ENCODE measurements at places on chromosomes 6 and 20. TPM values are rescaled to one million over a fixed set of nuclear protein-coding genes. Genes with fewer than 3 reads are reported as not detected.

GRCh38 chr20:58583586-58583985 is 67.5 kb upstream of the STX16 start:
- DNase-seq: no peak

Gene BFSP1
- 0.40 TPM for total RNA-seq

GRCh38 chr6:54481091-54481490 is 172.8 kb downstream of the TINAG start:
- DNase-seq: no peak

- DNase-seq: no peak
Measured at GRCh38 chr20:11426948-11427347, 490.7 kb upstream of the BTBD3 start.

DNA sequence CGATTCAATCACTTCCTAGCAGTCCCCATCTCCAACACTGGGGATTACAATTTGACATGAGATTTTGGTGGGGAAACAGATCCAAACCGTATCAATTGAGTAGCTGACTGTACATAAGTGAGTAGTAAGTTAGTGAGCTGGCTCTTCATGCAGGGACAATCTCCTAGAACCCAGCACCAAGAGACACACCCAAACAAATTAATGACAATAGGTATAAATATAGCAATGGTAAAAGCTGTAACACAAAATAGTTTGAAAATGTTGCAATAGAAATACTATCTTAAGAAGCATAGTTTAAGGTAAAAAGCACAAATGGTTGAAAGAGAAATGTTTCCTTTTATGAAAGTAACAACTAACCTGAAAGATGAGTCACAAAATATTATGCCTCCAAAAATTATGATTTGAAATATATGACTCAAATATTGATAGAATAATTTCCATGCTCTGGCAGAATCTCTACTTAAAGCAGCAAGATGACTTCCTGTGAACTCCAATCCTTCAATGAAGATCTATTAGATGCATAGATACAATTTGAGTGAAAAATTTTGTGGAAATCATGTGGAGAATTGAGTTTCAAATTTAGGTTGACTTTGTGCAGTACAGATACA is 5.4 kb upstream of the SIRPB1 start:
- no peak for DNase-seq

DNA sequence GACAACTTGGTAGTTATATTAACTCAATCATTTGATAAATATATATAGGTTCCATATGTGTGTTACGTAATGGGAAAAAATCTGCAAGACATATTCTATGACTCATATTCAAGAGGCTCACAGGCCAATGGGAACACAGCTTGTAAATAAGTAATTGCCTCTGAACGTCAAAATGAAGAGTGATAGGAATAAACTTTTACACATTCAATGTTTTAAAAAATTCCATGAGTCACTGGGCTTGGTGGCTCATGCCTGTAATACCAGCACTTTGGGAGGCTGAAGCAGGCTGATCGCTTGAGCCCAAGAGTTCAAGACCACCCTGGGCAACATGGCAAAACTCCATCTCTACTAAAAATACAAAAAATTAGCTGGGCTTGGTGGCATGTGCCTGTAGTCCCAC is 209.4 kb upstream of the MCHR2 start:
- DNase-seq: no peak

GRCh38 chr6:36973647-36974046 is 12.3 kb downstream of the MTCH1 start:
- no peak for DNase-seq

DNA sequence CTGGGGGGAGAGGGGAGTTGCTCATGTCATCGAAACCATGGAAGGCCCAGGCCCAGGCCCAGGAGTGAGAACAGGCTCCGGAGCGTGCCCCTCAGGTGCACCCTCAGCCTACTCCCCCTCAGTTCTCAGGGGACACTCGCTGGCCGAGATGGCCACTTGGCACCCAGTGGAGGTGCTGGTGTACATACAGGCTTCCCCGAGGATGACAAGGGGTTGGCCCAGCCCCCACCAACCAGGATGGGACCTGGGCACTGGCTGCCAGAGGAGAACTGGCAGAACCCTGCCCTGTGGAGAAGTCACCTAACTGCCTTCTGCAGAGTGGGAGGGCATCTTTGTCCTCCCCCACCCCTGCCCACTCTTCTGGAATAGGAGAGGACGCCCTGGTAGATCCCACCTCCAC is 9.5 kb downstream of the NKX2-2 start:
- DNase-seq: no peak

- DNase-seq: no peak
Measured at GRCh38 chr6:22421198-22421597, 124.4 kb upstream of the PRL start.

Gene WFDC5
- not detected for total RNA-seq

DNA sequence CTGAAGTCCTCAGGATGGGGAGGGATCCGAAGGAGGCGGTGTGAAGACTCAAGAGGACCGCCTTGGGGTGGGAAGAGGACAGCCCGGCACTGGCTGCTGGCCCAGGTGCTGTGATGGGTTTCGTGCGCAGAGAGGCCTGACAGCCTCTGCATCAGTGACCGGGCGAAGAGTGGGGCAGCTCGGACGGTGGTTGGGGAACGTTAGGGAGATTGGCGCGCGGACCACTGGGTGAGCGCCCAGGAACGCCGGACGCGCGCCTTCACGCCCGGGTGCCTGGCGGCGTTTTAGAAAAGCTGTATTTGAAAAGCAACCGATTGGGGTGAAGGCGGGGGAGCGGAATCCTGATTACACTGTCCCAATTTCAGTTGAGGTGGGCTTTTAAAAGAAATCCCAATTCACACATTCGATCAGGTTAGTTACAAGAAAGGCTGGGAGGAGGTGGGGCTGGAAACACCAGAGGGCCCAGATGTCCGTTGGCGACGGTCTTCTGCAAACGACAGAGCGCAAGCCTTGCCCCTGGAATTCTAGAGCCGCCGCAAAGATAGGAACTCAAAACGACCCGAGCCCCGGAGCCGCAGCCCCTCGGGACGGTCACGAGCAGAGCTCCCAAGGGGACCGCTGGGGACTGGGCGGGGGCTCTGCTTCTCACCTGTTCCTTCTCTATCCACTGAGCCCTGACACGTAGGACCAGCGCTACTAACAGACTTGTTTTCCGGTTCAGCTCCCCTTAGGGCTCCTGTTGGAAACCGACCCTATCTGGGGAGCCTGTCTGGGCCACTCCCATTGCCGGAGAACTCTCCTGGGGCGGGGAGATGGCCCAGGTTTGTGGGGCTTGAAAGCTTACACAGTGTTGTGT is 8.5 kb upstream of the TRIM40 start:
- no peak for DNase-seq

DNA sequence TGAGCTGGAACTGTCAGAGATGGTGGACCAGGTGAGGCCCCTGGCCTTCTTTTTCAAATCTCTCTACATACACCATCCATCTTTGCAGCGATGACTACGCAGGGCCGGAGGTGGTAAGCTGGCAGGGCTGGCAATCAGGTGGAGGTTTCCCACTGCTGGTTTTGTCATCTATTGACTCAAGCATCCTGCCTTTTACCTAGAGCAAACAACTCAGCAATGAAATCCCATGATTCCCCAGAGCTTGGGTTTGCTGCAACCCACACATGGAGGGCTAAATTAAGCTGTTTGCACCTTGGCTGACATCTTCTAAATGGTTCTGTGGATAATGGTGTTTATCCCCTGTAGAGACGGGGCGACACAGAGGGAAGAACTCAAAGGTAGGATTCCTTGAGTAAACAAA is 170.2 kb downstream of the SCP2D1 start:
- no peak for DNase-seq

Gene TPMT
- total RNA-seq: 24.2 TPM

GRCh38 chr6:146014233-146014632 is 14.6 kb upstream of the GRM1 start:
- no peak for DNase-seq

- no peak for DNase-seq
Measured at GRCh38 chr20:57308451-57309271, 20.9 kb upstream of the SPO11 start.

- no peak for DNase-seq
Measured at GRCh38 chr6:25166955-25167748, 112.0 kb upstream of the CARMIL1 start.

DNA sequence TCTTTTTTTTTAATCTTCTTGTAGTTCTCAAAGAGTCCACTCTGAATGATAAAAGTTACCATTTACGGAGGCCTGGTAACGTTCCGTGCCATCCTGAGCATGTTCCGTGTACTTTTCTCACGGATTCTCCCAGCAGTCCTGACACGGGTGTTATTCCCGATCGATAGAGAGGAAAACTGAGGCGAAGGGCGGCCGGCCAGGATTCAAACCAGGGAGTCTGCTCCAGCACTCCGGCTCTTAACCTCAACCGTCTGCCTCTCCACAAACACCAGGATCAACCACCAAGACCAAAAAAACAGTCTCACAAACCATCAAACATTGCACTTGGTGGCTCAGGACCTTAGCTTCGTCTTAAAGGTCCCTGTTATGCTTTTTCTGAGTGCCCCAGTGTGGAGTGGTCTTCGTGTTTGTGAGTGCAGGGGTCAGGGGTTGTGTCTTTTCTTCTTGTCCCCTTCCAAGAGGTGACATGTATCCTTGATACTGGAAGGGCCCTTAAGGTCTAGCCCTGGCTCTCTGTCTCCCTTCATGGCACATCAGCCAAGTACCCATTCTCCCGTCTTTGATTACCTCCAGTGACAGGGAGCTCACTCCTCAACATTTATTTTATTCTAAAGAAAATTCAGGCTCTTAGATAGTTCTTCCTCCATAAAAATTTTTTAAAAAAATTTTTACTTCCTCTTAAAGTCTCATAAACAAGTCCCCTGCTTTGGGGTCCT is 35.1 kb downstream of the SRC start:
- no peak for DNase-seq

DNA sequence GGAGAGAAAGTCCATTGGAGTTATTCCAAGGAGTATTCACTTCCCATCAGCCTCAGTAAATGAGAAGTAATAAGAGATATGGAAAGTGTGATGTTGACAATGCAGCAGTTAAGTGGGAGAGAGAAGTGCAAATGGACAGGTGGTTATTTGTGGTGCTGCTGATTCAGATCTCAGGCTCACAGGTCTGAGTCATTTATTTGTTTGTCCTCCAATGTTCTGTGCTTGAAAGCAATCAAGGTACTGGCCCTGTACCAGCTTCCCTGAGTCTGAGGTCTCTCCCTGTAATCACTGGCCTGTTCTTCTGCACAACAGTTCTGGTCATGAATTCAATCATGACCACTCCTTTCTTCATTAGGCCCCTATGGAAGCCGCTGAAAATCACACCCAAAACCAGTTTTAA is 827.7 kb downstream of the MAFB start:
- no peak for DNase-seq

Gene KCNK15
- 0.38 TPM for total RNA-seq

DNA sequence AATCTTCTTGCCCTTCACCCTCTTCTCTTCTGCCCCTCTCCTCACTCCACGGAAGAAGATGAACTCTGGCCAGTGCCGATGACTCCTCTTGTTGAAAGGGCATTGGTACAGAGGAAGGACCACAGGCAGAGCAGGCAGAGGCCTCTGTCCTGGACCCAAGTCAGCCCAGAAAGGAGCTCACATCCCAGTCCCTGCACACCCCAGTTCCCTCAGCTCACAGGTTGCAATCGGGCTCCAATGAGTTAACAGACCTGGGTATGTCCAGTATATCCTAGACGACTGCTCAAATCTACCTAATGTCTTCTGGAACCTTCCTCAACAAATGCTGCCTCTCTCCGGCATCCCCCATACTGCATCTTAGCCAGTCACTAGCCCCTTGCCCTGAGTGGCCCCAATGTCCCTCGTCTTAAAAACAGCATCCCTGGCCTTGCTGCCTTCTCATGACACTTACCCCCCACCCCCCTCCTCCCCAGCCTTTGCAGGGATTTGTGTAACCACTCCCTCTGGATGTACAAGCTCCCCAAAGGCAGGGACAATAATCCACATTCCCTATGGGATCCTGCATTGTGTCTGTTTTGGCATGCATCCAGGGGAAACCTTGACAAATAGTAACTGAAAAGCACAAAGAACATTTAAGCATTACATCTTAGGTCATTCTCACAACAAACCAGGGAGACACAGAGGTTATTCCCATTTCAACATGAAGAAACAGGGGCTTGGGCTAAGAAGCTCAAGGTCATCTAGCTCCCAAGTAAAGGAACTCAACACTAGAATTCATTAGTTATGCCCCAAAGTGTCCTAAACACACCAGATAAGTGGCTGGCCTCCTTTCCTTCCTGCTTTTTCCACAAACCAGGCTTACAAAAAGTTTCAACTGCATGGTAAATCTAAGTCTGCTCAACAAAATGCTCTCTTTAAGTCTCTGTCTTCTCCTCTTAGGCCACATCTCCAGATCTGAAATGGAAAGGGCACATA is 45.1 kb downstream of the TRERF1 start:
- no peak for DNase-seq

Gene ARFGAP1
- 102 TPM for total RNA-seq

Gene GMDS
- 19.3 TPM for total RNA-seq

GRCh38 chr20:13222319-13222716 is 1.2 kb downstream of the ISM1 start:
- DNase-seq: no peak

GRCh38 chr20:46204594-46205186 is 86.6 kb downstream of the CD40 start:
- DNase-seq: no peak

Gene BANF2
- total RNA-seq: not detected

DNA sequence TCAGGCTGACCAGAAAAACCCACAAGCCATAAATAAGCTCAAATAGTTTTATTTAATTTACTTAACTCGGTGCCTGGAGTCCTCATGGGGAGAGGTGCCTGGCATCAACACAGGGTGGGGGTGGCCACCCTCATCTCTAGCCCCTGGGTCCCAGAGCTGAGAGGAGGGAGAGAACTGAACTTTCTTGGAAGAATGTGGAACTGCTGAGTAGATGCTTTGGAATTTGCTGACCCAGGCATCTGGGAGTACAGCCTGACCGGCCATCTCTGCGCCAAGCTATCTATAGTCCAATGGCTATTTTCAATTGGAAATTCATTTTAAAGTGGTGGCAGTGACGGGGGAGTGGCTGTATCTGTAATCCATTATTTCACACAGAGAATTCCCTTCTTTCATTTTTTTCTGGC is 104.8 kb downstream of the CDH26 start:
- DNase-seq: no peak

Gene DXO
- total RNA-seq: 27.6 TPM

GRCh38 chr6:106702046-106702445 is 72.7 kb downstream of the QRSL1 start:
- no peak for DNase-seq

Gene CYP24A1
- total RNA-seq: not detected

Gene KCNG1
- total RNA-seq: 1.5 TPM

DNA sequence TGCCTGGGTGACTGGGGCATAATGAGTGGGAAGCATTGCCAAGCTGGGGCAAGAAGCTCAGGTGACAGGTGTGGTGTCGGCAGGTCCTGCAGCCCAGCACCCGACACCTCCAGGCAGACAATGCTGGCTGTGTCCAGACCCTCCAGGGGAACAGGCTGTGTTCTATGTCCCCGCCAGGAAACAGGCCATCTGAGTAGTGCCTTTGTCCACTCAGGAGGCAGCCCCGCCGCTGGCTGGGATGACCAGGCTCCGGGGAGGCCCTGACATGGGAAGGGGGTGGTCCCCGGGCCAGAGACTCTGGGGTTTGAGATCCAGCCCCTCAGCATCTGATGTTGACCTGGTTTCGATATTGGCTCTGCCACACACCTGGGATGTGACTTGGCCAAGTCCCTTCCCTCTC is 28.4 kb downstream of the SNPH start:
- DNase-seq: no peak
